ENCODE measurements at places on chromosomes 16 and 17.

GRCh38 chr17:64183815-64184214 lies 53.9 kb upstream of the ERN1 start:
- DNase-seq = no peak

DNA sequence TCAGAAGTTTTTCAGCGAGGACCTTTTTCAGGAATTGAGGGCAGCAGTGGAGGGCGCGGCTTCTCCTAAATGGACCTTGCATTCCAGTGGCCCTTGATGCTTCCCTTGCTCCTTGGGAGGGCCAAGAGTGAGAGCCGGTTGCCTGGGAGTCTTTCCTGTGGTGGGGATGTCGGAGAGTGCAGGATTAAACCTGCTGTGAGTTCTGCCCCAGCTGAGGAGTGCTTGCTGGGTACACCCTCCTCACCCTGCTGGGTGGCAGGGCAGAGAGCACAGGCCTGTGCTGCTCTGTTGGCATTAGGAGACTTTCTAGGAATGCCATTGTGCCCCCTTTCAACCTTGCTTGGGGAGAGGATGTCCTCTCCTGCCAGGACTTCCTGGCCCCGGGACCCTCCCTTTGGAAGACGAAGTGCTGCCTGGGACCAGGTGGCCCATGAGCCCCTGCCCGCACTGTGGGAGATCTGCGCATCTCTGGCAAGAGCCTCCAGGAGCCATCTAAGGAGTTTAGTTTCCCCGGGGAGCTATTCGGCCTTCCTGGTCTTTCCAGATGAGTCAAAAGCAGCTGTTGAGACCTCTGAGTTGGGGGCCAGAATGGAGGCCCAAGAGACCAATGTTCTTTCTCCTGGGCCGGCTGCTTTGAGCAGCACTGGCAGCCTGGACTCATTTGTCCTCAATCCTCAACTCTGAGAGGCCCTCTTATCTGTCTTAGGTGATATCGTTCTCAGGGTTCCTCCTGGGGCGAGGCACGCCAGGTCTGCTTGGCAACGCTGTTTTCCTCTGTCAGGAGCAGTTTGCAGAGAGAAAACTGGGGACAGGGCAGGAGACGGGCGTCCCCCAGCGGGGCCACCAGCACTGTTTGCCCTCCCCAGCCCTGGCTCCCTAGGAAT lies 5.6 kb downstream of the LLGL2 start:
- no peak for DNase-seq

DNA sequence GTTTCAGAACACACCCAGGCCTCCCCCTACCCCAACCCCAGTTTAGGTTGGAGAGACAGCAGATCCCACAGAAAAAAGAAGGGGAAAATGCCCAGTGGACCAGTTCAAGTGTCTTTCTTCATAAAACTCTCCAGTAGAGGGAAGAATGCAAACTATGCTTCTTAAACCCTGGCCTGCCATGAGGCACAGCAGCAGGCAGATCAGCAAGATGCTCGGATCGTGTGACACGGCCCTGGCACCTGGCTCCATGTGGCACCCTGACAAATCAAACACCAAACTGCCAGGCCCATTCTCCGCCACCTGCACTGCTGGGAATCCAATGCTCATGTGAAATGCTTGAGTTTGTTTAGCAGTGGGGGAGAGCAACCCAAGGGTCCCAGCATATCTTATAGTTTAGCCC lies 166.8 kb downstream of the SOX9 start:
- no peak for DNase-seq

GRCh38 chr16:84141143-84141670 lies 3.8 kb downstream of the HSDL1 start:
- no peak for DNase-seq

DNA sequence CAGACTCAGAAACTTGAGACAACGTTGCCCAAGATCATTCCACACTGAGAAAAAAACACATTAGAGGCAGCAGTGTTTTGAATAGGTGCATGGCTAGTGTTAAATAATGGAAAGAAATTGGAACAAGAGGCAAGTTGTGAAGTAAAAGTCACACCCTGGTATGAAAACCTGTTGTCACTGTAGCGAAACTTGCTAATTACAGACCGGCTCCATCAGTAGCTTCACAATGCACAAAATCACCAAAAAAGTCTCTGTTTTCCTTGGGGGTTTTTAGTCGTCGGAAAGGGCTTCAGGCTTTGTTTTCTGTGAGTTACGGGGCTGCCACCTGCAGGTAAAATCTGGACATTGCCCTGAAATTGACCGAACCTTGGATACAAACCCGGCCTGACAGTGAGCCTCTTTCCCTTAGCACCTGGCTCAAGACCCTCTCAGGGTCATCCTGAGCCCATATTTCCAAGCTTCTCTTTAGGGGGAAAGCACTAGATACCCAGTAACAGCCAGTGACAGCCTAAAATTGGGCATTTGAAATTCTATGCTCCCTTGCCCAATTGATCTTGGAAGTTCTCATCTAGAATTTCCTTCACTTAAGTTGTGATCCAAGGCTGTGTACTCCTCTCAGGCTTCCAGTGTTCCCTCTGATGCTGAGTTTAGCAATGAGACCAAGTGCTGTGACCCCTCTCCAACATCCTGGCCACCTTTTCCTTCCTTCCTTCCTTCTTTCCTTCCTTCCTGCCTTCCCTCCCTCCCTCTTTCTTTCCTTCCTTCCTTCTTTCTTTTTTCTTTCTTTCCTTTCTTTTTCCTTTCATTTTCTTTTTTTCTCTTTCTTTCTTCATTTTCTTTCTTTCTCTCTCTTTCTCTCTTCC lies 7.2 kb upstream of the GRB2 start:
- DNase-seq = peak; percentile 57

- DNase-seq = no peak
Observed at GRCh38 chr17:36599546-36600250, 1.7 kb upstream of the MRM1 start.

DNA sequence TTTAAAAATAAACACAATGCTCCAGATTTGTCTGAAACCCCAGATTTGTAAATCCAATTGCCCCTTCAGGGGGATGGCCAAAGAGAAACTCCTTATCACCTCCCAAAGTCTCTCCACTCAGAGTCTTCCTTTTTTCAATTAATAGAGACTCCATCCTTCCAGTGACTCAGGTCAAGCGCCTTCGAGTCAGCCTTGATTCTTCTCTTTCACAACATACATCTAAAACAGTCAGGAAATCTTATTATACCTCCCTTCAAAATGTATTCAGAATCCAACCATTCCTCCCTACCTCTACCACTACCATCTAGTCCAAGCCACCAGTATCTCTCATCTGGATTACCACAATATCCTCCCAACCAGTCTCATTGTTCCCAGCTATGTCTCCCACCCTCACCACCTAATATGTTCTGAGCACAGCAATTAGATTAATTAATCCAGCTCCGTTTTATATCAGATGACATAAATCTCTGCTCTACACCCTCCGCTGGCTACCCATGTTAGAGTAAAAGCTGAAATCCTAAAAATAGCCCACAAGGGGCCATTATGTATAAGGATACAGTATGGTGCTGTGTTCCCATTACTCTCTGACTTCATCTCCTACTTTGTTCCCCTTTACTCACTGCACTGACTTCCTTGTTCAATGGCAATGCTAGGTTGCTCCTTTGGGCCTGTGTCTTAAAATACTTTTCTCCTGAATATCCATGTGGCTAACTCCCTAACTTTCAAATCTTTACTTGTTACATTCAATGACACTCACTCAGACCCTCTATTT lies 11.8 kb downstream of the SIAH1 start:
- DNase-seq = no peak

- no peak for DNase-seq
Observed at GRCh38 chr17:36524428-36524876, 10.2 kb downstream of the MYO19 start.

GRCh38 chr17:78878871-78879527 lies 24.0 kb downstream of the CEP295NL start:
- no peak for DNase-seq

- DNase-seq = no peak
Observed at GRCh38 chr17:64120159-64120810, 9.7 kb downstream of the ERN1 start.

DNA sequence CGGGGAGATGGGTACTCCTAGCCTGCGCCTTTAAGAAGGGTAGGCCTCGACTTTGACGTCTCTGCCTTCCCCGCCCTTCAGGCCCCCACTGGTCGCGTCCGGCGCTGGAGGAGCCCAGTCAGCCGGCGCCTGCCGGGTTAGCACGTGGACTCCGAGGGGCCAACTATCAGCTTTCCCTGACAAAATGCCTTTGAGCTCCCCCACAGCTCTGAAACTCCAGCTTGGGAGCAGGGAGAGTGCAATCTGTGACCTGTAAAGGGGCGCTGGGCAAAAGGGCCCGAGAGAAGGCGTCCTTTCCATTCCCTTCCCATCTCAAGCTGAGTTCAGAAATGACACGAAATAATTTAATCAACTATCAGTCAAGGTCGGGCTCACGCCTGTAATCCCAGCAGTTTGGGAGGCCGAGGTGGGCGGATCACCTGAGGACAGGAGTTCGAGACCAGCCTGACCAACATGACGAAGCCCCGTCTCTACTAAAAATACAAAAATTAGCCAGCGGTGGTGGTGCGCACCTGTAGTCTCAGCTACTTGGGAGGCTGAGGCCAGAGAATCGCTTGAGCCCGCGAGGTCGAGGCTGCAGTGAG lies 2.3 kb upstream of the SLC25A39 start:
- DNase-seq = peak; percentile 94

GRCh38 chr17:39640591-39641031 lies 3.7 kb downstream of the STARD3 start:
- DNase-seq = no peak

DNA sequence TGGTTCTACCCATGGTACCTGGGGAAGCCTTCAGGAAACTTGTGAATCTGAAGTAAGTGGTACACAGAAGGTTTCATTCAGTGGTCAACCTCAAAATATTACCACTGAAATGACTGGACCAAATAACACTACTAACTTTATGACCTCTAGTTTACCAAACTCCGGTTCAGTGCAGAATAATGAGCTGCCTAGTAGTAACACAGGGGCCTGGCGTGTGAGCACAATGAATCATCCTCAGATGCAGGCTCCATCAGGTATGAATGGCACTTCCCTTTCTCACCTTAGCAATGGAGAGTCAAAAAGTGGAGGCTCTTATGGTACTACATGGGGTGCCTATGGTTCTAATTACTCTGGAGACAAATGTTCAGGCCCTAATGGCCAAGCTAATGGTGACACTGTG lies 55.9 kb upstream of the SLC5A11 start:
- DNase-seq = no peak

- DNase-seq = no peak
Observed at GRCh38 chr17:76199469-76199868, 40.8 kb downstream of the RNF157 start.

- DNase-seq = no peak
Observed at GRCh38 chr17:53314521-53314920, 508.2 kb upstream of the KIF2B start.

DNA sequence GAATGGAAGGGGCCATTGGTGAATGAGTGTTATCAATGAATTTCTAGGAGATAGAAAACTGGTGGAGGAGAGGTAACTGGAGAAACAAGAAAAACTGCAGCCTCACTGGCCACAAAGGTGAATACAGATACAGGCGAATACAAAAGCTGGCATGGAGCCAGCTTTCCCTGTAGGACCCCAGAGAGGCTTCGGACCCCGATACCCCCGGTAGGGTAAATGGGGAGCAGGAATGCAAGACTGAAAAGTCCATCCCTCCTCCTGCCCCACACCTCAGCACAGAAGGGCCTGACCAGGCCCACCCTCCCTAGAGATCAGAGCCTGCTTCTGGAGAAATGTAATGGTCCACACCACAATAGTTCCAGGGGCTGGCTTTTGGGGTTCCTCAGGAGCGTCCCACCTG lies 4.9 kb upstream of the MYLK3 start:
- DNase-seq = no peak

GRCh38 chr16:49857423-49858181 lies 1.7 kb upstream of the ZNF423 start:
- no peak for DNase-seq

DNA sequence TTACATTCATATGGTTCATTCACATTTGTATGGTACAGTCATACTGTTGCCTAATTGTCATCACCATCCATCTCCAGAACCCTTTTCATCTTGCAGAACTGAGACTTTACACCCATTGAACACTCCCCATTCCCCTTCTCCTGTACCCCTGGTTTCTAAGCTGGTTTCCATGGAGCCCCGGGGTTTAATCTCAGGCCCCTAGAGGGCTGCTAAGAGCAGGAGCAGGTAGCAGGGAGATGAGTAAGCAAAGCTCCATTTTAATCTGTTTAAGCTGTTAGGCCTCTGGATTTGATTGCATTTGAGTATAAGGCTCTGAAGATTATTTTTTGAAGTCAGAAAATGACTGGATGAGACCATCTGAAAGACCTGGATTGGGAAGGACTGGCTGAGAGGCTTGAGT lies 68.5 kb upstream of the RPL38 start:
- DNase-seq = no peak

DNA sequence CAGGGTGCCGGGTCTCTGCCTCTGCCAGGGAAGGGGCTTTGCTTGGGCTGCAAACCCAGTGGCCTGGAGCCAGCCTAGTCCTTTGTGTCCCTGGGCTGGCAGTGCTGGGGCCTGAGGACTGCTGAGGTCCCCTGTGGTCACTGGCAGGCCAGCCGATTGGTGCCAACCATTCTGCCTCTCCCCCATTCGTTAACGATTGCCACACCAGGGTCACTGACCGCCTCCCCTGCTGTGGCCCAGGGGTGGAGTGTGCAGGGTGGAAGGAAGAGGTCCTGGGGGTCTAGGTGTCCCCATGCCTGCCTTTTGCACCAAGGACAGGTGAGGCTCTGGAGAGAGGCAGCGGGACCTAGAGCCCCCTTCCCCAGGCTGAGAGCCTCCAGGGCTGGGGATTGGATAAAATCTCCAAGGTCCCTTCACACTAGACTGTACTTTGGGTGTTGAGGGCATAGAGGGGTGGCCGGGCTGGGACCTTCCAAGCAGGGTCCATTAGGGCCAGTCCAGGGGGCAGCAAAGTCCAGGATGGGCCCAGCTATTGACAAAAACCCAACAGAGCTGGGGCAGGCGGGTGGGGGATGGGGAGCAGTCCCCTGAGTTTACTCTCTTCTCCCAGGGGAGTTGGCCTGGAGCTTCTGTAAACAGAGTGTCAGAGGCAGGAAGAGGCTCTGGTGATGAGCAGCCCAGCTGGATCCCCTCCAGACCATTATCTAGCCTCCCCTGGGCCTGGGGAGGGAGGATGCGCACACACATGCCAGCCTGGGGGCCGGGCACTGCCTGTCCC lies 1.1 kb downstream of the VASN start:
- no peak for DNase-seq
